H9 (cell line): ENCODE measurements at places on chromosomes 12 and 14. TPM values are rescaled to one million over a fixed set of nuclear protein-coding genes. Genes with fewer than 3 reads are reported as not detected.

Gene SLC6A13
- total RNA-seq: not detected in 2 replicates

Gene OR10G3
- total RNA-seq: not detected in 2 replicates

Gene CLEC4C
- total RNA-seq: 0.26 TPM in 2 replicates

Gene HCAR3
- not detected in 2 replicates for total RNA-seq

Gene RNU6-7
- not detected in 2 replicates for total RNA-seq

Gene CIROP
- total RNA-seq: not detected in 2 replicates
